ENCODE measurements at places on chromosomes 7 and 10. TPM values are rescaled to one million over a fixed set of nuclear protein-coding genes. Genes with fewer than 3 reads are reported as not detected.
A peak's percentile ranks its signal among the peaks of the same experiment; 100 is the strongest.

GRCh38 chr10:131212763-131213325, 98.7 kb downstream of the TCERG1L start:
- H3K4me1 ChIP-seq, result no peaks in the 10 kb centered on the region
- peaks cover 5% of the 10 kb centered on the region for H3K27me3 ChIP-seq
- no peak overlapping the region for H3K27ac ChIP-seq

- no peaks in the 10 kb centered on the region for H3K36me3 ChIP-seq
- no peaks in the 10 kb centered on the region for H3K27me3 ChIP-seq
- H3K4me3 ChIP-seq, result no peak overlapping the region
- H3K4me1 ChIP-seq, result peaks cover 54% of the 10 kb centered on the region
- H3K27ac ChIP-seq, result peak overlapping the region; percentile 37
Measured at GRCh38 chr7:149846436-149847046, 8.4 kb downstream of the ZNF862 start.

GRCh38 chr10:88886557-88886956, 6.5 kb downstream of the STAMBPL1 start:
- no peak overlapping the region for H3K27ac ChIP-seq
- H3K27me3 ChIP-seq, result no peaks in the 10 kb centered on the region
- H3K36me3 ChIP-seq, result peaks cover 3% of the 10 kb centered on the region

GRCh38 chr10:64261092-64261491, 739.9 kb downstream of the REEP3 start:
- H3K4me3 ChIP-seq, result no peak overlapping the region
- no peaks in the 10 kb centered on the region for H3K36me3 ChIP-seq
- no peak for DNase-seq

- no peak overlapping the region for H3K4me3 ChIP-seq
- peaks cover 50% of the 10 kb centered on the region for H3K36me3 ChIP-seq
- H3K27ac ChIP-seq, result peak overlapping the region; percentile 9
Measured at GRCh38 chr10:31829776-31830175, 98.9 kb downstream of the ARHGAP12 start.

- no peaks in the 10 kb centered on the region for H3K36me3 ChIP-seq
- DNase-seq, result no peak
- H3K4me3 ChIP-seq, result no peak overlapping the region
- H3K4me1 ChIP-seq, result no peaks in the 10 kb centered on the region
- no peaks in the 10 kb centered on the region for H3K27me3 ChIP-seq
- no peak overlapping the region for H3K27ac ChIP-seq
Measured at GRCh38 chr10:1183033-1183396, 126.8 kb downstream of the WDR37 start.

DNA sequence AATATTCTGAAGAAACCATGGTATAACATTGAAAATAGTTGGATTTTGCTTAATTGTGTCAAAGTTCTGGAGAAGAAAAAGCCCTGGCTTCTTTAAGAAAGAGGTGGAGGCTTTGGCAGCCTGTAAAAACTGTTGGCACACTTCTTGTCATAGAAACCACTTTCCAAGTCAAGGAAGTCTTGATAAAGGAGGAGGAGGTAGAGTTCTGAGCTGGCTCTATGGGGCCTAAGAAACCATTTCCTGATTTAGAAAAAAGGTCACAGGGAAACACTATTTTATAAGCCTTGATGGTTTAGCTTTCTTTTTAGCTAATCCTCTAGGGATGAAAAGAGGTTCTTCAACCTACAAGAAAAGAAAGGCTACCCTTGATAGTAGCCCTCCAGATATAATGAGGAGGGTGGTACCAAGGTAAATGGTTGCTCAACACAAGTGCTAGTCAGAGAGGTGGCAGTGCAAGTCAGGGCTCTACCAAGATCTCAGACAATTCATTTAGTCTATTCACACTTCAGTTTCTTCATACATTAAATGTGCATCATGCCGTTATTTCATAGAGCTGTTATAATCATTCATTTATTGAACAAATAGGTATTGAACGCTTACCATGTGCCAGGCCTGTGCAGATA, 346.9 kb downstream of the RNLS start:
- no peak overlapping the region for H3K27ac ChIP-seq
- no peak for DNase-seq
- H3K36me3 ChIP-seq, result no peaks in the 10 kb centered on the region
- H3K27me3 ChIP-seq, result no peaks in the 10 kb centered on the region
- H3K4me1 ChIP-seq, result peaks cover 9% of the 10 kb centered on the region

DNA sequence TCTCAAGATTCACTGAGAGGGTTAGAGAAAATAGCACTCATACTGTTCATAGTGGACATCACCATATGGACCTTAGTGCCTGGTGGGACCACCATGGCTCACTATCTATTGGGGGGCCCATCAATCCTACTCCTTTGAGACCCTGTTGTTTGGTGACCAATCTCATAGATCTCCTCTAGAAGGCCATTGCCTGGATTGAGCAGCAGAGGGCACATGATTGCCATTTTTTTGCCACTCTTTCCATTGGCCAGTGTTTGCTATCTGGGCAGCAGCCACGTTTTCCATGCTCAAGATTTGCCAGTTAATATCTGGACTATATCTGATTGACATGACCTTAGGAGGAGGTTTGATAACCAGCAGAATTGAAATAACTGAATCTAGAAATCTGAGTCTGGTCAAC, 244.5 kb downstream of the ITGB1 start:
- H3K27ac ChIP-seq, result no peak overlapping the region
- no peak overlapping the region for H3K4me3 ChIP-seq
- DNase-seq, result no peak
- no peaks in the 10 kb centered on the region for H3K27me3 ChIP-seq
- no peaks in the 10 kb centered on the region for H3K4me1 ChIP-seq

- peaks cover 16% of the 10 kb centered on the region for H3K27me3 ChIP-seq
- no peak overlapping the region for H3K27ac ChIP-seq
Measured at GRCh38 chr7:69630292-69630691, 32.0 kb downstream of the AUTS2 start.

DNA sequence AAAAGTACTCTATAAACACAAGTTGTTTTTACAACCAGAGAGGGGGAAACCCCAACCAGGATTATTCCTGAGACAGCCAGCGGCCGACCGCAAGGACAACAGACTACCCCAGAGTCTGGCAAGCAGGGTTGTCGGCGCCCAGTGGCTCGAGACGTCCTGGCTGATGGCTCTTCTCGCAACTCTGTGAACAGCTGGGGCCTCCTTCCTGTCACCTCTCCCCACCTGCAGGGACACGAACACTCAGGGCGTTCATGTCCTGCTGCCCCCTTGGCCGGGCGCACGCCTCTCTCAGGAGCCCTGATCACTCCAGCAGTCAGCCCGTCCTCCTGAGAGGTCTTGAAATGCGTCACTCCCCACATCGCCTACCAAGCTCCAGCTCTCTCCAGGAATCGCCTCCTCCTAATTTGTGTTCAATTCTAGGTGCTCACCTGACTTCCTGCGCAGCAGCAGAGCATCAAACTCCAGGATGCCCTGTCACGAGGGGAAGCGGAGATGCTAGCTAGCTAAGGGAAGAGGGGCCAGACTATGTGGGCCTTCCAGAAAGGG, 66.4 kb upstream of the TNRC18 start:
- no peak overlapping the region for H3K27ac ChIP-seq
- H3K36me3 ChIP-seq, result no peaks in the 10 kb centered on the region
- H3K4me3 ChIP-seq, result peak overlapping the region; percentile 15
- DNase-seq, result no peak
- peaks cover 43% of the 10 kb centered on the region for H3K4me1 ChIP-seq

DNA sequence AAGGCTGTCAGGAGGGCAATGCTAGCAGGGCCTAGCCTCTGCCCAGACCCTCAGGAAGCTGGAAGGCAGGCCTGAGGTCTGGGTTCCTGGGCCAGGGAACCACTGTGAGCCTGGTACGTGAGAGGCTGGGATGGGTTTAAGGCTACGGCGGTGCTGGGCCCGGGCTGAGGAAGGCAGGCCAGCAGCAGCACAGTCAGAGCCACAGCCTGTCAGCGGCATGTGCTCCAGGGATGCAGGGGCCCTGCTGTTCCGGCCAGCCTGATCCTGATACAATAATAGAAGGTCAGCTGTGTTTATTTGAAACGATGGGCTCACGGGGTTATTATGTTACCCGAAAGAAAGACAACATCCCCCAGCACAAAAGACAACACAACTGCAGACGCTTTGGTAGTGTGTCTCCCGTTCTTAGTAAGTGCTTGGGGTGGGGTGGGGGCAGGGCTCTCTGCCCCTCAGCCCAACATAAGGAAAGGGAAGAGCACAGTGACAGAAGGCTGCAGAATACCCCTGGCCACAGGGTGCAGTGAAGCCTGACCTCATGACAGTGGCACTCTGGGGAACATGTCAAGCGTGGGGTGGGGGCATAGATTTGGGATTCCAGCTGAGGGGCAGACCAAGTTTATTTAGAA, 95.0 kb downstream of the COL13A1 start:
- peaks cover 2% of the 10 kb centered on the region for H3K4me1 ChIP-seq
- no peak overlapping the region for H3K4me3 ChIP-seq
- no peak overlapping the region for H3K27ac ChIP-seq
- no peak for DNase-seq
- no peaks in the 10 kb centered on the region for H3K36me3 ChIP-seq

GRCh38 chr7:69757981-69758430, 159.7 kb downstream of the AUTS2 start:
- no peaks in the 10 kb centered on the region for H3K4me1 ChIP-seq
- no peak overlapping the region for H3K27ac ChIP-seq
- no peaks in the 10 kb centered on the region for H3K27me3 ChIP-seq
- DNase-seq, result no peak
- H3K36me3 ChIP-seq, result no peaks in the 10 kb centered on the region

- H3K4me3 ChIP-seq, result no peak overlapping the region
- H3K27ac ChIP-seq, result no peak overlapping the region
- H3K4me1 ChIP-seq, result no peaks in the 10 kb centered on the region
- DNase-seq, result no peak
- no peaks in the 10 kb centered on the region for H3K27me3 ChIP-seq
- H3K36me3 ChIP-seq, result no peaks in the 10 kb centered on the region
Measured at GRCh38 chr7:20411372-20411771, 80.7 kb downstream of the ITGB8 start.

DNA sequence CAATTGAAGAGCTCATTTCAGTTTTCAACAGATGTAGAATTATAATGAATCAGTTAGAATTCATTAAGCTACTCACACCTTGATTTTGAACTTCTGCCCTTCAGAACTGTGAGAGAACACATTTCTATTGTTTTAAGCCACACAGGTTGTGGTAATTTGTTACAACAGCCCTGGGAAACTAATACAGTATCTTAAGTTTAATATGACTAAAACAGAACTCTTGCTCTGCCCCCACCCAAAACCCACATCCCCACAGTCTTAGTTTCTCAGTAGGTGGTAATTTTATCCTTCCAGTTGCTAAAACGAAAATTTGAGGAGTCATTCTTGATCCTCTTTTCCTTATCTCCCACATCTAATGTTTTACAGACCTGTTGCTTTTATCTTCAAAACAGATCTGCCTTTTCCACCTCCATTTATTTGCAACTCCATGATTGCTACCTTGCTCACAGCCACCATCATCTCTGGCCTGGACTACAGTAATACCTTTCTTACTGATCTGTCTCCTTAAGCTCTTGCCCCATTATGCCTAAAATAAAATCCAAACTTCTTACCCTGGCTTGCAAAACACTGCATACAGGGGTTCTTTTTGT, 72.8 kb upstream of the NXPH1 start:
- no peak overlapping the region for H3K4me3 ChIP-seq
- no peak overlapping the region for H3K27ac ChIP-seq
- H3K4me1 ChIP-seq, result no peaks in the 10 kb centered on the region
- peaks cover 24% of the 10 kb centered on the region for H3K27me3 ChIP-seq
- DNase-seq, result no peak
- no peaks in the 10 kb centered on the region for H3K36me3 ChIP-seq

GRCh38 chr10:484441-484924, 205.0 kb downstream of the DIP2C start:
- DNase-seq, result no peak
- H3K36me3 ChIP-seq, result no peaks in the 10 kb centered on the region
- peaks cover 11% of the 10 kb centered on the region for H3K4me1 ChIP-seq
- peaks cover 2% of the 10 kb centered on the region for H3K27me3 ChIP-seq
- H3K27ac ChIP-seq, result peak overlapping the region; percentile 95
- peak overlapping the region; percentile 77 for H3K4me3 ChIP-seq

DNA sequence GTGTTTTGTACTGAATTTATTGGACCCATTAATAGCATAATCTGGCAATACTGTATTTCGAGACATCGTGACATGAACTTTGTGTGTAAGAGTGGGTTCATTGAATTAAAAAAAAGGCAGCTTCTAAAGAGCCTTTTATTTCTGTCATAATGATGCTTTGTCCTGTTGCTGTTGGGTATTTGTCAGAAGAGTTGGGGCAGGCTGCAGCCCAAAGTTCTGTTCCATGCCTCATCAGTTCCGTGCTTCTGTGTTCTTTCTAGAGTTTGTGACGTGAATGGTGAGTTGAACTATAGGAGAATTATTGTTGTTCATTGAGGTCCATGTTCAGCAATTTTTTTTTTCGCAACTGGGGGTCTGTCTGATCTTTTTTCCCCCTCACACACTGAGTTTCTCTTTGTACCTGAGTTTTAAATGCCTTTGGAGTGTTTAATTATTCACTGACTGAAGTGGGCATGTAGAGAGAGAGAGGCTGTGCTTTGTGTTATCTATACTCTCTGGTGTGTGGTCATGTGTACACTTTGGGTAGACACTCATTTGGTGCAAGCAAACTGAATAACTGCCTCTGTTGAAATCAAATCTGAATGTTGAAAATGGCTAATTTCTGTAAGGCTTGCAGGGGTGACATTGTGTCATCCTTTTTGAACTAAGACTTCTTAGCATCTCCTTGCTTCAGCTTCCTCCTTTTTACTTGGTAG, 69.8 kb downstream of the ADD3 start:
- peak overlapping the region; percentile 91 for H3K27ac ChIP-seq

- H3K27me3 ChIP-seq, result no peaks in the 10 kb centered on the region
- no peak for DNase-seq
- H3K4me3 ChIP-seq, result no peak overlapping the region
- no peaks in the 10 kb centered on the region for H3K36me3 ChIP-seq
Measured at GRCh38 chr7:3427957-3428356, 126.9 kb downstream of the SDK1 start.

DNA sequence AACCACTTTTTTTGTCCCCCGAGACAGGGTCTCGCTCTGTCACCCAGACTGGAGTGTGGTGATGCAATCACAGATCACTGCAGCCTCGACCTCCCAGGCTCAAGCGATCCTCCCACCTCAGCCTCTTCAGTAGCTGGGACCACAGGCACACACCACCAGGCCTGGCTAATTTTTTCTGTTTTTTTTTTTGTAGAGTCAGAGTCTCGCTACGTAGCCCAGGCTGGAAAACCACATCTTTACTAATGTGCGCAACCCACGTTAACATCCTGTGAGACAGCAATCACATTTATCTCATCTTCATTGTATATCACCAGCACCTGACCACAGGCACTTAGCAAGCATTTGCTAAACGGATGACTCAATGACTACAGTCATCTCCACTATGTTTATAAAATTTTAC, 77.8 kb upstream of the ATP6V0A4 start:
- no peaks in the 10 kb centered on the region for H3K36me3 ChIP-seq
- H3K4me1 ChIP-seq, result peaks cover 9% of the 10 kb centered on the region
- H3K27me3 ChIP-seq, result no peaks in the 10 kb centered on the region
- peak; percentile 69 for DNase-seq
- no peak overlapping the region for H3K27ac ChIP-seq

- H3K27ac ChIP-seq, result no peak overlapping the region
- no peaks in the 10 kb centered on the region for H3K27me3 ChIP-seq
- H3K36me3 ChIP-seq, result no peaks in the 10 kb centered on the region
- H3K4me1 ChIP-seq, result peaks cover 18% of the 10 kb centered on the region
- H3K4me3 ChIP-seq, result no peak overlapping the region
- DNase-seq, result no peak
Measured at GRCh38 chr7:157483971-157484410, 147.2 kb downstream of the DNAJB6 start.

GRCh38 chr7:99944497-99945070, 15.2 kb upstream of the GJC3 start:
- H3K4me1 ChIP-seq, result peaks cover 14% of the 10 kb centered on the region
- peak overlapping the region; percentile 81 for H3K4me3 ChIP-seq
- peaks cover 9% of the 10 kb centered on the region for H3K27me3 ChIP-seq

The HECTD2 gene
- polyA plus RNA-seq, result 0.35 TPM

The CYP2C9 gene
- not detected for polyA plus RNA-seq

The ANKIB1 gene
- 12.7 TPM for polyA plus RNA-seq

The ST8SIA6 gene
- polyA plus RNA-seq, result not detected

The GAD2 gene
- polyA plus RNA-seq, result not detected

The CALCR gene
- polyA plus RNA-seq, result not detected

The TEX36 gene
- polyA plus RNA-seq, result not detected

The DNAJB9 gene
- polyA plus RNA-seq, result 29.2 TPM

Data from naive thymus-derived CD8-positive, alpha-beta T cell (primary cell).